Activated T-helper 17 cell treated with anti-CD3 and anti-CD28 coated beads, Interleukin-2, amount 50 U/mL, for 72 hours (primary cell): ENCODE measurements at places on chromosomes 4 and X. TPM values are rescaled to one million over a fixed set of nuclear protein-coding genes. Genes with fewer than 3 reads are reported as not detected.

TLR2 gene
- 2.1 TPM for total RNA-seq

SLITRK4 gene
- total RNA-seq: not detected

VCX3B gene
- total RNA-seq: not detected

ATRX gene
- total RNA-seq: 74.5 TPM

EDA2R gene
- 7.0 TPM for total RNA-seq

ATP7A gene
- total RNA-seq: 9.5 TPM

APLN gene
- total RNA-seq: 2.5 TPM

LARP7 gene
- 54.7 TPM for total RNA-seq

USP51 gene
- total RNA-seq: 2.0 TPM

PRKG2 gene
- 0.66 TPM for total RNA-seq

- ATAC-seq: peak; percentile 85
Measured at GRCh38 chr4:146243141-146243882, 29.0 kb downstream of the REELD1 start.

DNA sequence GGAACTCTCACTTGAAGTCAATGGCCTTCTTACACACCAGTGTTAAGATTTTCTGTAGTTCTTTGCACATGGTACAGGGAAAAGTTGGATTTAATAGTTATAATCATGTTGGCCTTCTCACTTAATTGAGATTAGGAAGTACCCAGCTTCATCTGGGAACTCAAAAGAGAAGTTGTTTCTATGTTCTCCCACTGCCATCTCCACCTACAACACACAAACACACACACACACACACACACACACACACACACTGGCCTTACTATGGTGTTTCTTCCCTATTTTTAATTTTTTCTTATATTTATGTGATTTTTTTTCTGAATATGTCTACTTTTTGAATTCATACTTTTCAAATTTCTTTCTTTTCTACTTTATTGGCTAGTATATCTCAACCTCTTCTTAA, 10.0 kb upstream of the CHIC2 start:
- no peak for ATAC-seq

DNA sequence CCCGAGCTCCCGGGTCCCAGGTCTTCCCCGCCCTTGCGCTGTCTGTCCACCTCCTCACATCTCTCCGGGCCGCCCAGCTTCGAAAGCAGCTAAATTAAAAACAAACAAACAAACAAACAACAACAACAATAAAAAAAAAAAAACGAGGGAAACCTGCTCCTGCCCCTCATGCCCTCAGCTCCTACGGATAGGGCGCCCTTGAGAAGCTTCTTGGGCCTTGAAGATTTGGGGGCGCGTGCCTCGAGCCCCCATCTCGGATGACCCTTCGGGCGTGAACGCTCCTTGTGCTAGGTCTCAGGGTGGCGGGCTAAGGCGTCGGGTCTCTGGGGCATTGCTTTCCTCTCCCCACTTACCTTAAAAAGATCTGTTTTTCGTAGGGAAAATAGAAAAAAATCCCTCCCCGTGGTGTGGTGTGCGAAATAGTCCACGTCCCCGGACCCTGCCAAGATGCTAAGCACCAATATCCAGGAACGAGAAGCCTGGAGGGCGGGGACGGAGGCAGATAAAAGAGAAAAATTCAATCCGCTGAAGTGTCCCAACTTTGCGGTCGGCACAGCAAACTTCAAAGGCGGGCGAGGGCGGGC, 603 bp downstream of the NDNF start:
- no peak for ATAC-seq

GRCh38 chr4:44668526-44668925, 9.7 kb upstream of the GUF1 start:
- no peak for ATAC-seq

DNA sequence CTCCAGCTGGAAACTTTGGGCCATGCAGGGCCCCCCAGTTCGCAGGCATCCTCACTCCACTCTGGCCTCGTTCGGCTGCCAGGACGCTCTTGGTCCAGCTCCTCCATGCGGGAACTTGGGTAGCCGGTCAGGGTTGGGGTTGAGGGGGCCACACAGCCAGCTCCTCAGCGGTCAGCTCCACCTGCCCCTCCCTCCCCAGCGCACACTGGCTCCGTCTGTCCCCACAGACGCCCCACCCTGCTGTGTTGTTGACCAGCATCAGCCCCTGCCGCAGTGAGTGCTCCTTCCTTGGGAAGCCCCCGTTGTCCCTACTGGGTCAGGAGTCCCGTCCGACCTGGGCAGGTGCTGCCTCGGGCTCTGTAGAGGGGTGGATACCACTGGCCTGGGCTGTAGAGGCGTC, 5.8 kb downstream of the FGFRL1 start:
- ATAC-seq: no peak

DNA sequence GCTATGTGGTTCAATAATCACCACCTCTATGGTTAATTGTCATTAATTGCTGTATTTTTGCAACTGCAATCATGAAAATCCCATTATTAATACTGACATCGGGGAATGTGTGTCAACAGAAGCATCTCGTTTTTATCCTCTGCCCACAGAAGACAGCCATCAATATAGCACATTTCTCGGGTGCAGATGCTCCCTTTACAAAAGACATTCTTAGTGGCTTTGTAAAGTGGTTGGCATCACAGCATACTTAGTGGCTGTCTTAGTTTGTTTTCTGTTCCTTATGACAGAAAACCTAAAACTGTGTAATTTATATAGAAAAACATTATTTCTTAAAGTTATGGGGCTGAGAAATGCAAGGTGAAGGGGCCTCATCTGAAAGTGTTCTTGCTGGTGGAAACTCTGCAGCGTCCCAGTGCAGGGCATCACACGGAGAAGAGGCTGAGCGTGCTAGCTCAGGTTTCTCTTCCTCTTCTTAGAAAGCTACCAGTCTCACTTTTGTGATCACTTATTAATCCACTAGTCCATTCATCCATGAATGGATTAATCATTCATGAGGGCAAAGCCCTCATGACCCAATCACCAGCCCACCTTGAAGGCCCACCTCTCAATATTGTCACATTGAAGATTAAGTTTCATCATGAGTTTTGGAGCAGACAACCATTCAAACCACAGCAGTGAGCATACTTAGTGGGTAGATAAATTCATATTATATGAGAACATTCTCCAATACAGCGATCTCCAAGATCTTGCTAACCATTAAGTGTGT, 1067.7 kb upstream of the PABPC4L start:
- no peak for ATAC-seq

GRCh38 chrX:22097012-22097694, 65.0 kb downstream of the PHEX start:
- no peak for ATAC-seq

DNA sequence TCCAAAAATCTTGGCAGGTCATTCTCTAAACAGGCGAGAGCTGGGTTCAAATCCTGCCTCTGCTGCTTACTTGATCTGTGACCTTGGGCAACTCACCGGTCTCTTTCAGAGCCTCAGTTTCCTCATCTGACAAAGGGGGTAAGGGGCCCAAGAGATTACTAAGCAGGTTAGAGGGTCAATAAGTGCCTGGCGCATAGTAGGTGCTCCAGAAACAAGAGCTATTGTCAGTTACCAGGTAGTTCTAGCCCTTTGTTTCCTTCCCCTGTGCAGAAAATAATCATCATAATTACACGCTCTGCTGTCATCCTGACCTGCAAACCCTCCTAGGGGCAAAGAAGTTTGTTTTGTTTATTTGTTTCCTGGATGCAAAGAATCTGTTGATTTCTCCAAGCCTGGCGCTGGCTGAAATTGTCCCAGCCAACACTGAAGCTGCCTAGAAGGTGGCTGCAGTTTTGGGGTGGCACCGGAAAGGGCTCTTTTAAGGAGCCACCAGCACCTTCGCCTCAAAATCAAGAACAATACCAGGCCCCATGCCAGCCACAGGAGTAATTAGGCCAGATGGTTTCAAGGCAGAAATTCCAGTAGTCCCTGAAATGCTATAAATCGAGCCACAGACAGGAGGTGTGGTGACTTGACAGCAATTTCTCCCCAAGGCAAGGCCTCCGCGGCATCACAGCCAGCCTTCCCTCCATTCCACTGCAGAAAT, 10.2 kb upstream of the KIAA0232 start:
- ATAC-seq: no peak

GRCh38 chrX:121782976-121783375, 735.6 kb downstream of the GLUD2 start:
- ATAC-seq: no peak

DNA sequence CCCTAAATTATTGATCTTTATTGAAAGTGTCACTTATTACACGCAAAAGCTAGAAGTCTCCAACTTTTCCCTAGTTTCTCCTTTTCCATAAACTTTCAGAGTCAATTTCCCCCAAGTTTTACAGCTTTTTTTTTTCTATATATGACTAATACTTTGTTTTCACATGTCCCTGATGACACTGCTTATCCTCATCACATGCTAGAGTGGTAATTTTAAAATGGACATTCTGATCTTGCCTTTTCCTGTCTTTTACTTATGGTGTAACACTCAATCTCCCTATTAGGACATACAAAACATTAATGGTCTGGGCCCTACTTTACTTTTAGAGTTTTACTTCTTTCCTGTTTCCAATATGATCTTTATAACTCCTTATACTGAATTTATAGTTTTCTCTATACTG, 112.6 kb downstream of the ANK2 start:
- no peak for ATAC-seq

DNA sequence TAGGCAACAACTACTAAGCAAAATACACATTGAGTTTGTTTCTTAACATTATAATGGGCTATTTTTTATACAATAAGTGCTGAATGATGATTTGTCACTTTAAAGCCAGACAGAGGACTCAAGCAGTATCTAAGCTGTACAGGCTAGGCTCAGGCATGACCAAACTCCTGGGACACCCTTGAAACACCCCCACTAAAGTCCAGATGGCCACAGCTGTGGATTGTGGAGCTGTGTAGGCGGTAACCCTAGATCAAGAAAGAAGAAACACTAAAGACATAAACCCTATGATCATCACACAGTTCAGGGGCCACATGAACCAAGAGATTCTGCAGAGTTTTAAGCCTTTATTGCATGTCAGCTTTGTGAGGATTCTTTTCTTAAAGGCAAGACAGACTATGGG, 25.1 kb downstream of the TAB3 start:
- ATAC-seq: no peak

GRCh38 chrX:68822641-68823410, 6.0 kb upstream of the EFNB1 start:
- ATAC-seq: peak; percentile 57

GRCh38 chr4:72031868-72032608, at the start of gene NPFFR2:
TSS of gene NPFFR2 (plus strand) at chr4:72032000. CDS start at chr4:72128592, 96,592 bp downstream.
- no peak for ATAC-seq

- ATAC-seq: no peak
Measured at GRCh38 chrX:37420756-37421155, 71.6 kb downstream of the PRRG1 start.

DNA sequence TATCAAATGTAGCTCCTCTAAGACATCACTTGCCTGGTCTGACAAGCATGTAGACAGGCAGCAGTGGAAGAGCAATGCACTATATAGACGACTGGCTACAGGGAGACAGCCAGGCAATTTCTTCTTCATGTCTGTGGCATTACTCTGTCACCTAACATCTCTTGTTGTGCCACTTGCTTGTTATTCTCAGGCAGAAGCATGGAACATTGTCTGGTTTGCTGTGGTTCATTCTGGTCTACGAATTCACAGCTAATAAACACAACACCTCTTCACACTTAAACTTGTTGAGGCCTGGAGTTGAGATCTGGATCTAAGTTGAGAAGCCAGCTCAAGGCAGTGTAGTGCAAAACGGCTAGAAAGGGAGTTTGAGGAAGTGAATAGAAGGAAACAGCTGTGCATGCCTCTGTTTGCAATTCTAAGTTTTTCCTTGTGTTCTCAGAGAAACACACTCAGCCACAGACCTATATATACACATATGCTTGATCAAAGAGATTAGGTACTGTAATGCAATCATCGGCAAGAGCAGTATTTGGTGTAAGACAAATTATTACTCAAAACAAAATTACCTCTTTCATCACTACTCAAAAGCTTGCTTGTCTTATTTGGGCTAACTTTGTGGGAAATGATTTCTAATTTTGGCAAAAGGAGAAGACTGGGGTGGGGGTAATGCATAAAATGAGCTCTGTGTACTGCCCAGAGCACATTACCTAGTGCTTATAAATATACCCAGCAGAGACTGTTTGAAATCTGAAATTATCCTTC, 243.8 kb downstream of the PPP3CA start:
- peak; percentile 76 for ATAC-seq

DNA sequence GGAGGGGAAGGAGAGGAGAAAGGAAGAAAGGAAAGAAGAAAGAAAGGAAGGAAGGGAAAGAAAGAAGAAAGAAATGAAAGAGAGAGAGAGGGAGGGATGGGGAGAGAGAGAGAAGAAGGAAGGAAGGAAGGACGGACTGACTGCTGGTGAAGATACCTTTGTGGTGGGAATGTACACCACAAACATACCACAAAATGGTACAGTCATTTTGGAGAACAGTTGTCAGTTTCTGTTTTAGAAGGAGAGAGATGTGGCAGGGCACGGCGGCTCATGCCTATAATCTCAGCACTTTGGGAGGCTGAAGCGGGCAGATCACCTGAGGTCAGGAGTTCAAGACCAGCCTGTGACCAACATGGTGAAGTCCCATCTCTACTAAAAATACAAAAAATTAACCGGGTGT, 40.0 kb upstream of the SHISA3 start:
- peak; percentile 44 for ATAC-seq

- no peak for ATAC-seq
Measured at GRCh38 chr4:180898305-180898704, 1344.9 kb upstream of the TENM3 start.

GRCh38 chrX:25519258-25519657, 503.5 kb upstream of the ARX start:
- no peak for ATAC-seq

DNA sequence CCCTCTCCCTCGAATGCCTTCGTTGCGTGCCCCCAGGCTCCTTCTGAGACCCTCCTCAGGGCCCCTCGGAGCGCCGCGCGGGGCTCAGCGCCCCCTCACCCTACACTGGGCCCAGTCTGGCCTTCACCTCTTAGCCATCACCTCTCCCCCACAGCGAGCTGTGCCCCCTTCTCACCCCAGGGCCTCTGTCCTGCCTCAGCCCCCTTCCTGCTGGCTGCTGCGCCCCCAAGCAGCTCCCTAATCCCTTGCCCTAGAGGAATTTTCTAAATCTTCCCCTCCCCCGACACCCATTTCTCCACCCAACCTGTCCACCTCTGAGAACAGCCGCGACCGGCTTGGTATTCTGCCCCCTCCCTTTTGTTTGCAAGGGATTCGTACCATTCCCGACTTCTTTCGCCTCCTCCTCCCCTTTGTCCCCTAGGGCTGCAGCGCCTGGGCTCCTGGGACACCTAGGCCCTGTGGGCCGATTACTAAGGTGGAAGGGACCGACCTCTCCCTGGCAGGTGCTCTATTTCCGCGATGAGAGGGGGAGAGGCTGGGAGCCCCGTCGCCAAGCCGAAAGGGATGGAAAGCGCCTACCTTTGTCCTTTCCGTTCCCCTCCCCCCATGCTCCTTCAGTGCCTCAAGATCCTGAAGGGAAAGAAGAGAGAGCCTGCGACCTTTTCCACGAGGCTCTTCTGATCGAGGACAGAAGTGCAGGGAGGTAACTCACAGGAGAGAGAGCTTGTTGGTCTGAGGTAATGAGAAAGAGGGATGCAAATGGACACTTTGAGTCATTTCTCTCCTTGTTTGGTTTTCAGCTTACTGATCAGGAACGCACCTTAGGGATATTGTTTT, 10.9 kb downstream of the DLG3 start:
- ATAC-seq: peak; percentile 52

DNA sequence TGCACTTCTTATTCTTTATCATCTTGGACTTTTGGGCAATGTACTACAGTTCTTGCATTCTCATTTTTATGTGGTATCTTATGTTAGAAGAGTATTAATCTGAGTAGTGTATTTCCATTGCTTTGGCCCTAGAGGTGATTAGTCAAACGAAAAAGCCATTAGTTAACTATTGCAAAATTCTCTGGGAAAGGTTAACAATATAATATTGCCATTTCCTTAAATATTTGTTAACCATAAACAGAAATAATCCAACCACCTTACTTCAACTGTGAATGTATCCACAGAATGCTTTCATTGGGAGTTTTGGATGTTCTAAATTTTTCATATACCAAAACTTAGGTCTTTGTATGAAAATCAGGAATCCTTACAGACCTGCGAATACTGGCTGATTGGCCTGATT, 294.6 kb upstream of the UGT8 start:
- ATAC-seq: no peak
